ENCODE measurements at places on chromosomes 2 and 18.

- no peak for DNase-seq
Observed at GRCh38 chr2:217800433-217801114, 202.2 kb downstream of the TNS1 start.

DNA sequence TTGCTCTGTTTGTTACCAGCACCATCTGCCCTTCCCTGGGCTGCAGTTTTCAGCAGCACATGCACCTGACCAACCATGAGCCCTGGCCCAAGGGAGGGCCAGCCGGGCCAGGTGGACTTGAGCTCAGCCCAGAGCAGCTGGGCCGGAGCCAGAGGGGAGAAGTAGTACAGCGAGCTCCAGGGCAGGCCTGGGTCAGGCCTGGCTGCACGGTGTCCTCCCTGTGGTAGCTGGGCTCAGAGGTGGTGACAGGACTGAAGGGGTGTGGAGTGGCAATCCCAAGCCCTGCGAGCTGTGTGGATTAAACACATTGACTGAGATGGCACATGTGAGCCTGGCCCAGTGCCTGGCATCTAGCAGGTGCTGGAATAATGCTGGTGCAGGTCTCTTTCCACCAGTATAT, 222.2 kb downstream of the GLI2 start:
- no peak for DNase-seq

DNA sequence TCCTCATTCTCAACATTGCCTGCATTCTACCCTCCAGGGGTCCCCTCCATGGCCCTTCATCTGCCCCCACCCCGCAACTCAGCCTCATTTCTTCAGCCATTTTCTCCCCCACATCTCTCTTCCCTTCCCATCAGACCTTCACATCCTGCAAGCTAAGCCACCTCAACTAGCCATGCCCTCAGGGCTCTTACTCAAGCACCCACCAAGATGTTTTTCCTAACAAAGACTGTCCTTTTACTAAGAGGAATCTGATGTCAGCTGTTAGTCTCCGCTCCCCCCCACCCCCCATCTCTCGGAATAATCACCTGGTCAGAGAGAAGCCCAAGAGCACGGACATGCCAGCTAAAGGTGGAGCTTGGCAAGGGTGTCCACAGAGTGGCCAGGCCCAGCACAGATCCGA, 4.7 kb upstream of the CAPN10 start:
- DNase-seq, result no peak

- DNase-seq, result no peak
Observed at GRCh38 chr2:103138123-103138901, 376.5 kb downstream of the TMEM182 start.

GRCh38 chr2:9228088-9228751, 21.6 kb downstream of the ASAP2 start:
- DNase-seq, result no peak

GRCh38 chr2:59770651-59771050, 782.8 kb downstream of the BCL11A start:
- no peak for DNase-seq

All from activated CD4-positive, alpha-beta T cell treated with anti-CD3 and anti-CD28 coated beads for 1 hour (primary cell).